ENCODE measurements at places on chromosomes 16 and 17. TPM values are rescaled to one million over a fixed set of nuclear protein-coding genes. Genes with fewer than 3 reads are reported as not detected.

Gene SLC6A2
- total RNA-seq = not detected

Gene CCL2
- 42.9 TPM for total RNA-seq

Gene KRTAP4-9
- not detected for total RNA-seq

Gene GAS2L2
- total RNA-seq = not detected

Gene STX1B
- 2.1 TPM for total RNA-seq

Gene TAF1C
- total RNA-seq = 12.9 TPM

Gene TRPV3
- total RNA-seq = 0.77 TPM

Gene RSAD1
- 28.4 TPM for total RNA-seq

Gene TBC1D3I
- 0.51 TPM for total RNA-seq

Measured in fibroblast of lung (primary cell).